ENCODE measurements at places on chromosomes 16 and 17.
A peak's percentile ranks its signal among the peaks of the same experiment; 100 is the strongest.

GRCh38 chr17:18191236-18191667 is 7.6 kb downstream of the ALKBH5 start:
- no peak for DNase-seq

- DNase-seq: no peak
These were observed 516.6 kb upstream of the C16orf82 start for GRCh38 chr16:26550111-26550610.

- no peak for DNase-seq
These were observed 23.6 kb downstream of the KCTD19 start for GRCh38 chr16:67302970-67303369.

- DNase-seq: no peak
These were observed 929.8 kb downstream of the KCNJ2 start for GRCh38 chr17:71099003-71099714.

- no peak for DNase-seq
These were observed 14.8 kb downstream of the TRARG1 start for GRCh38 chr17:1294157-1294717.

GRCh38 chr16:1019231-1020090 is 37.9 kb downstream of the SOX8 start:
- DNase-seq: no peak

- no peak for DNase-seq
These were observed 8.6 kb downstream of the POLG2 start for GRCh38 chr17:64488301-64488700.

GRCh38 chr16:81782236-81782635 is 3.1 kb downstream of the PLCG2 start:
- no peak for DNase-seq

- no peak for DNase-seq
These were observed 265.5 kb upstream of the CCL2 start for GRCh38 chr17:33989361-33990148.

- DNase-seq: no peak
These were observed 156.2 kb downstream of the CYB561 start for GRCh38 chr17:63289931-63290330.

- no peak for DNase-seq
These were observed 62.0 kb downstream of the ENGASE start for GRCh38 chr17:79136596-79136995.

GRCh38 chr17:40241252-40241834 is 22.2 kb downstream of the WIPF2 start:
- DNase-seq: no peak

GRCh38 chr17:43550754-43551153 is 4.6 kb upstream of the ETV4 start:
- no peak for DNase-seq

- DNase-seq: no peak
These were observed 47.6 kb downstream of the HSD17B2 start for GRCh38 chr16:82082543-82083244.

DNA sequence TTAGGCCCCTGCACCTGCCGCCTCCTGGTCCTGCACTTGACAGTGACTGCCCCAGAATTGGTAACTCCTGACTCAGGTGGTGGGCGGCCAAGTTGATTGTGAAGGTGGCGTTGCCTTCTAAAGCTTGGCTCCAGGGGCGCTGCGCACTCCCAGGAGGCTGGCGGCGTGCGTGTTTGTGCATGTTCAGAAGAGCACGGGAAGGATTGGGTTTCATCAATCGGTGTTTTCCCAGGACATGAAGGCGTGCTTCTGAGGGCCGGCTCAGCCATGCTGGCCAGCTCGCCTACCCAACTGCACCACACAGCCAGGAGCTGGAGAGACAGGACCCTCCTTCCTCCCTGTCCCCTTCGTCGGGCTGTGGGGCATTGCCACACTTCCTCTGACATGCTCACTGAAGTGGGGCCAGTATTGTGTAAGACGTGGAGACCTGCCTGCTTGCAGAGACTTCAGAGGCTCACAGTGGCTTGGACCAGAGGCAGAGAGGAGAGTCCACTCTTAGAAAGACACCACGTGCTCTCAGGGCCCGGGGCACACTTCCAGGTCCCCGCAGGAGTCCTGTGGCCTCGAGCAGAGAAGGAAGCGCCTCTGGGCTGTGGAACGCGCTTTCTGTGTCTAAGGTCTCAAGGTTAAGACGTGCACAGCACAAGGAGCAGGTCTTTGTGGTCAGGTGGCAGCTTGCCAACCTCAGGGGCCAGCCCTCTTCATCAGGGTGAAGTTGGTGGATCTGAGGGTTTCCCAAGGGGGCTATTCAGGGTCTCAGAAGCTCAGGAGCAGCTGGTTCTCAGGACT is 2.8 kb downstream of the RAB40C start:
- DNase-seq: no peak

- no peak for DNase-seq
These were observed 247.3 kb upstream of the RPL38 start for GRCh38 chr17:73956169-73956568.

DNA sequence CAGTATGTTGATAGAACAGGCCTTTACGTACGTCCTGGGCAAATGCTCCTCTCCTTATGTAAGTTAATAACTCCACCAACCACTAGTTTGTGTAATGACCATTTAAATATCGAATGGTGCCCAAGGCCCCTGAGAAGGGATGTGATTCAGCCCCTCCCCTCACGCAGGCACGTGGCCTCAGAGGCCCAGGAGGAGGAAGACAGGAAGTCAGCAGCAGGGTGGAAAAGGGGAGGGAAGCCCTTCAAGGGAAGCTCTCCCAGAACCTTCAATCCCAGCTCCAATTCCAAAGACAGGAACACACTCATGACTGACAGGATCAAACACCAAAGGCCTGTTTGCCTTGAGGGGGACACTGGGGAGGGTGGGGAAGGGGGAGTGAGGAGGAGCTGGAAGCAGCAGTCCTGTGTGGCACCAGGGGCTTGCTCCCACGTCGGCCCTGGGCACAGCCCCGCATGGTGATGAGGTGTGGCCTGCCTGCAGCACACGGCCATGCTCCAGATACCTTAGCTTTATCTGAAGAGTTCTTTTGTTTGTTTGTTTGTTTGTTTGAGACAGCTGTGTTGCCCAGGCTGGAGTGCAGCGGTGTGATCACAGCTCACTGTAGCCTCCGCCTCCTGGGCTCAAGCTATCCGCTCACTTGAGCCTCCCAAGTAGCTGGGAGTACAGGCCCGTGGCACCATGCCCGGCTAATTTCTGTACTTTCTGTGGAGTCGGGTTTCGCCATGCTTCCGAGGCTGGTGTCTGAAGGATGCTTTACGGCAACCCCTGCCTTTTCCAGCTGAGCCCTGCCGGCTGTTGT is 105.0 kb downstream of the ZNF778 start:
- peak; percentile 39 for DNase-seq

DNA sequence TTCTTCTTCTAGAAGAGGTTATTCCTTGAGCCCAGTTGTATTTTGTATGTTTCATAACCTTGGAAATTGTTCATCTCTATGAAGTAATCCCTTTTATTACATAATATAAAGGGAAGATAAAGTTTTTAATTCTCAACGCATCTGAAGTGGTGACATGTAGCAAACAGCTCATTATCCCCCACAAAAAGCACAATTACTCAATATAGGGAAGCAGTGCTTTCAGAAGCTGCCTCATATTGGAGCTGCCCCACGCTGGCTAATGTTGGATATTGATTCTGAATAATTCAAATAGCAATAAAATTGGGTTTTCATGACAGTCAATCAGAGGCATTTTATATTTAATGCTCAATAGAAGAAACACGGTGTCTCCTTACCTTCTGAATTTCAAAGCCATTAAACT is 604.3 kb upstream of the RBFOX1 start:
- DNase-seq: no peak

DNA sequence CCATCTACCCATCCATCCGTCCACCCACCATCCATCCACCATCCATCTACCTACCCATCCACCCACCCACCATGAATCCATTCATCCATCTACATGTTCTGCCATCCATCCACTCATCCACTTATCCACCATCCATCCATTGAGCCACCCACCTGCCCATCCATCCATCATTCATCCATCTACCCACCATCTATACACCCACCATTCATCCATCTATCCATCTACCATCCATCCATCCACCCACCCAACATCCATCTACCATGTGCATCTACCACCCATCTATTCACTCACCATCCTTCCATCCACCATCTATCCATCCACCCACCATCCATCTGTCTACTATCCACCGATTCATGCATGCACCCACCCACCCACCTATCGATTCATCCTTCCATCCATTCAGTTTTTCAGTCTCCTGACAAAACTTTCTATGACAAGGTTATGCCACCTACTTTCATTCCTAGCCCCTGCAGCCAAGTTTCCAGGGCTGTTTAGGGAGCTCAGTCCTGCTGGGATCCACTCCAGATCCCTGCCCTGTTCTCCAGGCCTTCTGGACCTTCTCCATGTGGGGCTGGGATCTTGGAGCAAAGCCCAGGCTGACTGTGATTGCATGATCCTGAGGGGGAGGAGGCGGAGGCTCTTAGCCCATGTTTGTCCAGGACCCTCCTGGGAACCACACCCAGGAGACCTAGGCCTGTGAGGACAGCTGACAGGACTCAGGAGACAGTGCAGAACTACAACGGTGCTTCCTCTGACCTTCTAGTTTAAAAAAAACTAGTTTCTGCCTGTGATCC is 27.4 kb downstream of the BCO1 start:
- no peak for DNase-seq

DNA sequence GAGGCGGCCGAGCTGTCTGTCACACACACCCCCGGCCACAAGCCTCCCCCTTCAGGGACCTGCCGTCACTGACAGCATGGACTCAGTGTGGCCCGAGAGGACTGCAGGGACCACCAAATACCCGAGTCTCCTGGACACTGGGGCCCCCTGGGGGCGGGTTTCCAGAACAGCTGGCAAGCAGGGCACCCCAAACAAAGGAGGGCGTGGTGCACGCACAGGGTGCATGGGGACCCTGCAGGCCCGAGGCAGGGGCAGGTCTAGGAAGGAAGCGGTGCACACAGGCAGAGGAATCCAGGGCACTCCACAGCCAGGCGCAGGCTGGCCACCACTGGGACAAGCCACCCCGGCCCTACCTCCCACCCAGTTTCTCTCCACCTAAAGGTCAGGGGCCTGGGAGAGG is 28.7 kb upstream of the ENPP7 start:
- no peak for DNase-seq

GRCh38 chr16:1377406-1378010 is 25.8 kb downstream of the GNPTG start:
- DNase-seq: no peak

- no peak for DNase-seq
These were observed 116.5 kb downstream of the PARN start for GRCh38 chr16:14513389-14514107.

GRCh38 chr16:62965831-62966230 is 929.6 kb upstream of the CDH8 start:
- no peak for DNase-seq

DNA sequence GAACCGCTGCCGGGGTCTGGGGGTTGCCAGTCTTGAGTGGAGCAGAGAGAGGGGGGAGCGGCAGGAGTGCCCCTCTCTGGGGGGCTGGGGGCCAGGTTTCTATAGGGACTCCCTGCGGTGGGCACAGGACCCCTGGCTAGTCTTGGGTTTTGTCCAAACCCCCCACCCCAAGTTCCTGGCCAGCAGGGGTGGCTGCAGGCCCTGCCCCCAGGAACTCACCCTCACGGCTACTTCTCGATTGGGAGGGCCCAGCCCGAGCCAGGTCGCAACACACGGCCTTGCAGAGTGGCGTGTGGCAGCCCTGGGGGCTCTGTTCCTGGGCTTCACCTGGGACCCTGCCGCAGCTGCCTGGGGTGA is 601 bp downstream of the CDH15 start:
- DNase-seq: no peak

DNA sequence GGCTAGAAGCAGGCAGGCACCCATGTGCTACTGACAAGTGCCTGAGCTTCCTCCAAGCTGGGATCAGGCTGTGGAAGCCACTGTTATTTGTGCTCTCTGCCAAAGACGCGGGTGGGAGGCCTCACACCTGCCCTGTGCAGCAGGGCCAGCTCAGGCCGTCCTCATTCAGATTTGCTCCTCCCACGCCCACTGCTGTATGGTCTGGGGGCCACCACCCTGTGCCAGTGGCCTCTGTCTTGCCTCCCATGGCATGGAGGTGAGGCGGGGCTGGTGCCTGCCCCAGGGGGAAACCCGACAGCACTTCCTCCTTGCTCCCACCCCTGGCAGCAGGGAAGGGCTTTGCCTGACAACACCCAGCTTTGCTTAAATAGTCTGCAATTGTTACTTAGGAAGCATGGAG is 356.5 kb upstream of the CDH8 start:
- no peak for DNase-seq

GRCh38 chr17:48244814-48245213 is 137.2 kb downstream of the SNX11 start:
- DNase-seq: no peak

GRCh38 chr16:762595-763268 is 2.2 kb downstream of the MSLN start:
- no peak for DNase-seq

GRCh38 chr16:46695937-46696336 is 6.5 kb downstream of the ORC6 start:
- no peak for DNase-seq

DNA sequence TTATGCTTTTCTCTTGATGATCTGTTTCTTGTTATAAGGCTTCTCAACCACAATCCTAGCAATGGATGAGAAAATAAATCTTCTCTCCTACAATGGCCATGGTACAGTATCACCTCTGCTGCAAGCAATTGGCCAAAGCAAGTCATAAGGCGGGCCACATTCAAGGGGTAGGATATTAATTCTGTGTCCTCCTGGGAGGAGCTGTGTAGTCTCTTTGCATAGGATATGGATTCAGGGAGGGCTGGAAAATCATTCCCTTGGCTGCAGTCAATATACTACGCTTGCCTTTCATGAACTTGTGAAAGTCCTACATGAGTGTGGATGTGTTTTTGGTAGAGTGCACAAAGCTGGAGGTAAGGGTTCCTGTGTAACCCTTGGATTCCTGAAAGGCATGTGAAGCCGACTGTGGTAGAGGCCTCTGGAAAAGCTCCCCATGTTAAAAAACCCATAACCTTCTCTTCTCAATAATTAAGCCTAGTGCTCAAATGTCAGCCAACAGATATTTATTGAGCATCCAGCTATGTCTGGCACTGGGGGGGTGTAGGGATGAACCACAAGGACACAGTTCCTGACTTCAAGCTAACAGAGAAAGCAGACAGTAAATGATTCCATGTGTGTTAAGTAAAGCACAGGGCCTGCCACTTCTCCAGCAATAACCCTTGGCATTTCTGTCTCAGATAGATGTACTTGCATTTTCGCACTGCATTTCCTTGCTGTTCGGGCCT is 147.6 kb upstream of the HS3ST3A1 start:
- no peak for DNase-seq

DNA sequence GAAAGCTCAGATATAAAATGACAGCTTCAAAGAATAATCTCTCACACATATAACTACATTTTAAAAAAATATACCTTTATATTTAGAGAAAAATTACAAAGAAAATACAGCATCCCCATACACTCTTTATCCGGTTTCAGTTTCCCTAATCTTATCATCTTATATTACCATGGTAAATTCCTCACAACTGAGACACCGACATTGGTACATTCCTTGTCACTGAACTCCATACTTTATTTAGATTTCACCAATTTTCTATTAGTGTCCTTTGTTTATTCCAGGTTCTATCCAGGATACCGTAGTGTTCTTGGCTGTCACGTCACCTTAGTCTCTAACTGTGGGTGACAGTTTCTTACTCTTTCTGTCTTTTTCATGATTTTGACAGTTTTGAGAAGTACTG is 22.0 kb upstream of the ABCA10 start:
- DNase-seq: no peak
